ENCODE measurements at places on chromosomes 12 and 14.
A peak's percentile ranks its signal among the peaks of the same experiment; 100 is the strongest.

GRCh38 chr14:85702997-85703396 is 173.1 kb downstream of the FLRT2 start:
- DNase-seq: no peak

DNA sequence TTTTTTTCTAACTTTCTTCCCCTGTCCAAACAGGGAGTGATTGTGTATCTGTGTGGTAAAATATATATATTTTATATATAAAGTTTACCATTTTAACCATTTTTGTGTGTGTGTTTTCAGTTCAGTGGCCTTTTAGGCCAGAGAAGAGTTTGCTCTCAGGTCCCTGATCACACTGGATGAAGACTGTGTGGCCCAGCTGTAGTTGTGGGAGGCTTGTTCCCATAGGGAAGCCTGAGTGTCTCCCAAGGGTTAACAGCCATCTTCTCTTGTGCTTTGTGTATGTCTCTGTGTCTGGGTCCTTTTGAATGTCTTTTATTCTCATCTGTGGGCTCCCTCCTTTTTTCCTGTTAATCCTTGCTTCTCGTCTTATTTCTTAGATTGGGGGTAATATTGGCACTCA is 23.4 kb downstream of the CGRRF1 start:
- DNase-seq: no peak

DNA sequence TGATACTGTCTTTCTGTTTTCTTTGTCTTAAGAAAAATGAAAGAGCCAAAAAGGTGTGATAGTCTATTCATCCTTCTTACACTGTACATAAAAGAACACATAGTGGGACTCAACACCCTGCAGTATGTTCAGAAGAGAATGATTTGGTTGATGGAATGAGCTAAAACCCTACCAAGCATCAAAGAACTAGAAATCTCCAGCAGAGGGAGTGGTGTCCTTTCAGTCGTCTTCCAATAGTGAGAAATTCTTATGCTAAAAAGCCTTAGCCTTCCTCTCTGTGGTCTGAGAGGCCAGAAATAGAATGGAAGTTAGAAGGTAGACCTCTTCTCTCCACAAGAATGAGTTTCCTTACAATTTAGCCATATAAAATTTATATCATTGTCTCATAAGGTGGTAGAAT is 393.4 kb upstream of the SEL1L start:
- DNase-seq: no peak

GRCh38 chr12:5914387-5915149 is 30.5 kb downstream of the ANO2 start:
- DNase-seq: no peak

- no peak for DNase-seq
These were observed 1.0 kb downstream of the ANO2 start for GRCh38 chr12:5944053-5944452.

- DNase-seq: no peak
These were observed 530 bp upstream of the NYNRIN start for GRCh38 chr14:24398293-24398652.

DNA sequence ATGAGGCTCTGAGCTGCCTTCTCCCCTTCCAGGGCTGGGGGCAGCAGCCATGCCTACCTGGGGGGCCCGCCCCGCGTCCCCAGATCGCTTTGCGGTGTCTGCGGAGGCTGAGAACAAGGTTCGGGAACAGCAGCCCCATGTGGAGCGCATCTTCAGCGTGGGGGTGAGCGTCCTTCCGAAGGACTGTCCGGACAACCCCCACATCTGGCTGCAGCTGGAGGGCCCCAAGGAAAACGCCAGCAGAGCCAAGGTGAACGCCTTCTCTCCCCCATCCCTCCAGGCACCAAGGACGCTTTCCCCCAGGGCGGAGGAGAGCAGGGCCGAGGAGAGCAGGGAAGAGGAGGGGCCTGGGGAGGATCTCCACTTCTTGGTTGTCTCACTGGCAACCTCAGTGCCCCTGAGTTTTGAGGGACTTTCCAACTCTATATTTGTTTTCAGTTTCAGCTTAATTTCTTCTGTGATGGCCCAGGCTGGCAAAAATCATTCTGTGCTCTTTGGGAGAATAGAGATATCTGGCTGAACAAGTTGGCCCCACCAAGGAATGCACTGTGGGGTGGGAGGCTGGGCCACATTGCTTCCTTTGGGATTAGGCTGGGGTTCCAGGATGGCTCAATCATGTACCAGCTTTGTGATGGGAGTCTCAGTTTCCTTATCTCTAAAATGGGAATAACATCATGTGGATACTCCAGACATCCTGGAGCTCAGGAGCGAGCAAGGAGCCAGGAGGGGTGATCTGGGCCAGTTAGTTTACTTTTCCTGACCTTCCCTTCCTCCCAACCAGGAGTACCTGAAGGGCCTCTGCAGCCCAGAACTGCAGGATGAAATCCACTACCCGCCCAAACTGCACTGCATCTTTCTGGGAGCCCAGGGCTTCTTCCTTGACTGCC is 1.2 kb downstream of the KHNYN start:
- DNase-seq: no peak

DNA sequence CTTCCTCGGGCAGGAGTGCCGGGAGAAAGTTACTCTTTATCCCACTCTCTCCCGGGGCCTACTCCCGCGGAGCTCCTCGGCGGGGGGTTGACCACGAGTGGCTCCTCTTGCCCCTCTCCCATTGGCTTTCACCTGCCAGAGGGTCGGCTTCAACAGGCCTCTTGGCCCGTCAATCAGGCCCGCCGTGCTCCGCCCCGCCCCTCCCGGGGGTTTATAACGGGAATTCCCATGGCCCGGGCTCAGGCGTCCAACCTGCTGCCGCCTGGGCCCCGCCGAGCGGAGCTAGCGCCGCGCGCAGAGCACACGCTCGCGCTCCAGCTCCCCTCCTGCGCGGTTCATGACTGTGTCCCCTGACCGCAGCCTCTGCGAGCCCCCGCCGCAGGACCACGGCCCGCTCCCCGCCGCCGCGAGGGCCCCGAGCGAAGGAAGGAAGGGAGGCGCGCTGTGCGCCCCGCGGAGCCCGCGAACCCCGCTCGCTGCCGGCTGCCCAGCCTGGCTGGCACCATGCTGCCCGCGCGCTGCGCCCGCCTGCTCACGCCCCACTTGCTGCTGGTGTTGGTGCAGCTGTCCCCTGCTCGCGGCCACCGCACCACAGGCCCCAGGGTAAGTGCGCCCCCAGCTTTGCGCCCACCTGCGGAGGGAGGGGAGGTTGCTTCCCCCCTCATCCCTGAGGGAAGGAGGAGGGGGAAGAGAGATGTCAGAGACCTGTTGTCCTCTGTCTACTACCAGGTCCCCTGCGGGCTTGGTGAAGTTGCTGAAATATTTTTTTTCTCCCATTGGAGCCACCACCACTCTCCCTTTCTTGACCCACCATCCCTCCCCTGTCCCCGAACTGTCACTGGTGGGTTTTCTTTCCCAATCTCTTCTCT is at the start of gene SMOC1:
SMOC1 (plus strand) TSS at position 242 of the 869 bp plus-strand sequence; CDS start at position 505, 263 bp downstream.
- peak; percentile 89 for DNase-seq

All from COR-L47 (cell line).